ENCODE measurements at places on chromosomes 16 and 17.

DNA sequence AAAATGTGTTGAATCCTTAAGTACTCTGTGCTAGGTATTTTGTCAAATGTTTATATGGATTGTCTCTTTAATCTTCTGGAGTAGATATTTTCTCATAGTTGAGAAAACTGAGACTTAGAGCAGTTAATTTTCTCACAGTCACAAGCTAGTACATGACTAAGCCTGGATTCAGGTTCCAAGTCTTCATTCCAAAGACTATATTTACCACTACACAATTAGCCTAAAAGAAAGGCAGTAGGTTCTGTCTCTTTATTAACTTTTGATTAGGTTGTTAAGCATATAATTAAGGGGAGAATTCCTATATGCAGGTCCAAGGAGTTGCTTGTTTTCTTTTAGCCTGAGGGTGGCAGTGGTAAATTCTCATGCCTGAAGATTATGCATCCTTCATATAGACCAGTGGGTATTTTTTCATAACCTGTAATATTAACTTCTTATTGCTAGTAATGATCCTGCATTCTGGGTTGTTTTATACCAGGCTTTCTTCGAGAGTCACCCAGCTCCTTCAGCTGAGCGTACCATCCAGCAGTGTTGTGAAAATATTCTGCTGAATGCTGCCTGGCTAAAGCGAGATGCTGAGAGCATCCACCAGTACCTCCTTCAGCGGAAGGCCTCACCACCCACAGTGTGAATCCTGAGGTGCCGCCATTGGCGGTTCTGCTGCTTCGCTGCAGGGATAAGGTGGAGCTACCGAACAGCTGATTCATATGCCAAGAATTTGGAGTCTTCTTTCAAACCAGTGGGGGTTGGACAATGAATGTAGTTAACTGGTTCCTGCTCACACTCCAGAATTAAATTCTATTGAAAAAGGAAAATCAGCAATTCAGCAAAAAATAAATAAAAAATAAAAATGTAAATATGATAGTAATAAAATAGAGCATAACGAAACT, 28.2 kb upstream of the KPNB1 start:
- peak; percentile 65 for DNase-seq

- DNase-seq, result no peak
Observed at GRCh38 chr16:74950511-74950910, 34.4 kb downstream of the WDR59 start.

- no peak for DNase-seq
Observed at GRCh38 chr16:84526794-84527531, 22.5 kb upstream of the MEAK7 start.

GRCh38 chr17:63823659-63824331, 3.4 kb upstream of the PSMC5 start:
- no peak for DNase-seq

DNA sequence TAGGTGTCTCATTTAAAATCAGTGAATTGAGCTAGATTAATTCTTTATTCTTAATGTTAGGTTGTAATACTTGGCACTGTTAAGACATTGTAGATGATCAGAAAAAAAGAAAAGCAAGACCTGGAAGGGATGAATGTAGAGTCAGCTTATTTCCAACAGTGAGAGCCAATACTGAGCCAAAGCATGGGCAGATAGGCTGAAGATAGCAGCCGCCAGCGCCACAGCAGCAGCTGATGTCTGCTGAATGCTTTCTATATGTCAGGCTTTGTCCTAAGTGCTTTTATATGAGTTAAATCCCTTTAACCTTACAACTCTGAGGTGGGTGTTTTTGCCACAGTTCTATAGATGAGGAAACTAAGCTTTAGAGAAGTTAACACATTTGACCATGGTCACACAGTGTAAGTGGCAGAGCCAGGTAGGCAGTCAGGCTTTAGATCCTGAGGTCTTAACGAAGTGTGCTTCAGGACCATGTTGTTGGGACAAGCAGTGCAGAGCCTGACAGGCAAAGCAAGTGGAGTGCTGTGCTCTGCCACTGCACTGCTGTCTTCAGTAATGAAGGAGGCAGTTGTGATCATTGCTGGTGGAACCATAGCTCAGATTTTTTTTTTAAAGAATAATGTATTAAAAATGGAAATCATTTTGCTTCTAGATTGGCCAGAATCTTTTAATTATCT, 25.9 kb downstream of the TNRC6A start:
- DNase-seq, result no peak

DNA sequence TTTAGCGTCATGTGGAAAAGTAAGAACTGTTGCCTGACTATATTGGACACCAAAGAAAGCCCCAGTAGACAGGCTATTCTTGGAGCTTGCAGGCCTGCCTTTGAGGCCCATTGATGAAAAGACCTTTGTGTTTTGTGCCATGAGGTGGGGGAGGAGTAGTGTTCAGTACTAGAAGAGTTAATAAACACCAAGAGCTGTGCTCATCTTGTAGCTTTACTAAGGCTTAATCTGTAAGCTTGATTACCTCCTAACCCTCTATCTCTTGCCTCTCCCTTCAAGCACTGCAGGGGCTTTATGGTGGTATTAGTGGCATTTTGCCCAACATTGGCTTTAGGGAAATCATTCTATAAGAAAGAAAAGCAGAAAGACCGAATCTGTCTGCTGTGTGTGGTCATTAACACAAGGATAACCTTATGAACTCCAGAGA, 220.2 kb upstream of the TBX2 start:
- DNase-seq, result peak; percentile 9

GRCh38 chr16:56068314-56068713, 123.0 kb upstream of the GNAO1 start:
- DNase-seq, result no peak

DNA sequence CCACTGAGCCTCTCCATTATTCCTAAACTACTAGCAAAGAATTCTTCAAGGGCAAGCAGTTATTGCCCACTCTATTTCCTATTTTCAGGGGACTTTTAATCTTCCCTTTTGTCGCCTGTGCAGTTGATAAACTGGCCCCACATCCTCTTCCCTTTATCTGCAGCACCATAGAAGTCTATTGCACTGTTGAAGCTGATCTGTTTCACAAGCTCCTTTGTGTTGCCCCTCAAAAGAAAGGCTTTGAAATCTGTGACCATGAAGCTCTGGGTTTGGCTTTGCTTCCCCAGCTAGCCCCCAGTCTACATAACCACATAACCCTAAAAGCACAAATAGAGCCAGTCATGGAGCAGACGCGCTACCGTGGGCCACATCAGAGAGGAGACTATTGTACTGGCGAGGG, 37.1 kb downstream of the CDRT15 start:
- no peak for DNase-seq

GRCh38 chr17:60075981-60076380, 2.7 kb downstream of the HEATR6 start:
- DNase-seq, result no peak

GRCh38 chr16:81600275-81600674, 155.7 kb downstream of the CMIP start:
- DNase-seq, result no peak

GRCh38 chr16:88365244-88365865, 17.4 kb upstream of the ZNF469 start:
- no peak for DNase-seq

DNA sequence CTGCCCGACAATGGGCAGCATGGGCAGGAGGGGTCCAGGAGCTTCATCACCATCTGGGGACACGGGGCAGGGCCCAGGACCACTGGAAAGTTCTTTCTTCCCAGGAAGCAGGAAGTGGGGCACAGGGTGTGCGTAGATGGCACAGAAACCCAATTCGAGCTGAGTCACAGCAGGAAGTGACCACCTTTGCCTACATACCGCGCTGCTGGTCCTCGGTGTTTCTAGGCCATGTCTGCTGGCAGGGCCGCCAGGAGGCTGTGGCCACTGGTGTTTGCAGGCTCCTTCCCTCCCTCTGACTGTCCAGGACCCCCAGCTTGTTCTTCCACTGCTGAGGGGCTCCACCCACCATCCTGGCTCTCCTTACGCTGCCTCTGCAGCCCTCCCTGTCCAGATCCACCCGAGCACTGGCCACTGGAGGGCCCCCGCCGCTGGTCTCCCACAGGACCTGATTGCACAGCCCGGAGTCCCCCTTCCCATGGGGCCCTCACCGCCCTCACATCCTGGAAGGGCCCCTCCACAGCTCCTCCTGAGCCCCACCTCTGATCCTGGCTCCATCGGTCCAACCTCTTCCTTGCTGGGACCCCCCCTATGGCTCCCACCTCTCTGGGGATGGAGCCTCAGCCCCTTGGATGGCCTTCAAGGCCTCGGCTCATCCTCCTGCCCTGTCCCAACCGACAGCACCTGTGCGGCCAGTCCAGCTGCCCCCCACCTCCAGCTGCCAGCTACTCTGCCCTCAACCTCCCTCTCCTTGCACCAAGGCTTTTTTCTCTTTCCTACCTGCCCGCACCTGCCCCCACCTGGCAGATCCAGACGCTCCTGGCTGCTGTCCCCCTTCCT, 14.5 kb upstream of the RASD1 start:
- no peak for DNase-seq

- peak; percentile 86 for DNase-seq
Observed at GRCh38 chr17:48944515-48945260, at the start of gene SNF8. TSS of gene SNF8 (minus strand) at chr17:48944842. CDS start at chr17:48944734, 108 bp downstream.

- no peak for DNase-seq
Observed at GRCh38 chr17:5560361-5560988, 23.8 kb downstream of the NLRP1 start.

- no peak for DNase-seq
Observed at GRCh38 chr16:1790261-1790610, 3.3 kb downstream of the IGFALS start.

GRCh38 chr16:27531826-27532800, 17.6 kb downstream of the GTF3C1 start:
- DNase-seq, result no peak

DNA sequence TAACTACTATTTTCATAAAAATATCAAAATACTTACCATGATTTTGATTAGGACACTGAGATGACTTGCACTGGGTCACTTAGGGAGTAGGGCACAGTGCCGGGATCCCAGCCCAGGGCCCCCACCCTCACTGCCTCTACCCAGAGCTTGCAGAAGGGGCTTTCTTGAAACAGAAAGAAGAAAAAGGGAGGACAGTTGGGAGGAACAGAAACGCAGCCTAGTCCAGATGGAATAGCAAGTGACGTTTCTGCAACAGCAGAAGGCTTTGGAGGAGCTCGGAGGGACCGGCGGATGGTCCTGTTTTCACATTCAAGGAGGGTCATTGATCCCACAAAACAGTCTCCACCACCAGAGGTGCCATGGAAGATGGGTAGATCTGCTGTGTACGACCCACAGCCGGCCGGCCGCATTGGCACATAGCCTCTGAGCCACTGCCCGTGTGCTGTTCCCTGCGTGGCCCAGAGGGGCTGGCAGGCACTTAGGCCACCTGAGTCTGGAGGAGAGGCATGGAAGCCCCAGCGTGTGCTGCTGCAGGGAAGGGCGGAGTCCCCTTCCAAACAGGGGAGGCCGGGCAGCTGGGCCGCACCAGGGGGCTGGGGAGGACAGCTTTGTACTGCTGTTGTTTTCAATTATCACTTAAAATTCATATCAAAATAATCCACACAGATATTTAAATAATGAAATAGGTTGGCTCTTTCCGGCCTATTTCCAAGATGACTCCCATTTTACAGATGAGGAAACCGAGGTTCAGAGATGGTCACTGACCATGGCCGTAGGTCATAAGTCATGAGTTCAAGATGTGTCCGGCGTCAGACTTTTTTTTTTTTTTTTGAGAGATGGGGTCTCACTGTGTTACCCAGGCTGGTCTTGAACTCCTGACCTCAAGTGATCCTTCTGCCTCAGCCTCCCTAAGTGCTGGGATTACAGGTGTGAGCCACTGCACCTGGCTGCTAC, 22.9 kb upstream of the GSG1L start:
- DNase-seq, result no peak

DNA sequence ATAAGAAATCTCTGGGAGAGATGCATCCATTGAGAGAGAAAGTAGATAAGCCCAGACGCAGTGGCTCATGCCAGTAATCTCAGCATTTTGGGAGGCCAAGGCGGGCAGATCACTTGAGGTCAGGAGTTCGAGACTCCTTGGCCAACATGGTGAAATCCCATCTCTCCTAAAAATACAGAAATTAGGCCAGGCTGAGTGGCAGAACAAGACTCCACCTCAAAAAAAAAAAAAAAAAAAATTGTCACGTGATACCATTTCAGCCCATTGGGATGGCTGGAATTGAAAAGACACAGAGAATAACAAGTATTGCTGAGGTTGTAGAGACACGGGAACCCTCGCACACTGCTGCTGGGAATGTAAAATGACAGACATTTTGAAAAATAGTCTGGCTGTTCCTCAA, 2.9 kb upstream of the IL32 start:
- no peak for DNase-seq

DNA sequence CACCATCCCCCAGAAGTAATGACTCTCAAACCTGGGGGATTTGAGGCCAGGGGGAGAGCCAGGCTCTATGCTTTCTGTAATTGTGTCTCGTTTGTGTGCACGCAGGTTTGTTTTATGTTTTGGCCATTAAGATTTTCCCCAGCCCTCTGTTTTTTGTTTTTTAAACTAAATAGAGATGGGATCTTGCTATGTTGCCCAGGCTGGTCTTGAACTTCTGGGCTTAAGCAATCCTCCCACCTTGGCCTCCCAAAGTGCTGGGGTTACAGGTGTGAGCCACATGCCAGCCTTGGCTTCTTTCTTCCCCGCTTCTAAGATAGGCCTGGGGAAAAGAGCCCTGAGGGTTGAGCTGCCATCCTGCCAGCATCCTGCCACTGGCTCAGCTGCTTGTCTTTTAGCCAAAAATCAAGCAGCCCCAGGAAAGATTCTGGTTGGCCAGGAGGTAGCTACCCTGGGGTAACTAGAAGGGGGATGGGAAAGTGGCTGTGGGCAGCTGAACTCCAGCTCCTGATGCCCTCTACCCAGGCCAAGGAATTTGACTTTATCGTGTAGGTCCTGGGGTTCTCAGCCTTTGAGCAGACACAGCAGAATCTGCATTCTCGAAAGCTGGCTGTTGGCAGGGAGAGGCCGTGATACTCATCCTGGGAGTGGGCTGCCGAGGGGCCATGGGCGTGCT, 18.4 kb downstream of the KDM8 start:
- DNase-seq, result no peak

DNA sequence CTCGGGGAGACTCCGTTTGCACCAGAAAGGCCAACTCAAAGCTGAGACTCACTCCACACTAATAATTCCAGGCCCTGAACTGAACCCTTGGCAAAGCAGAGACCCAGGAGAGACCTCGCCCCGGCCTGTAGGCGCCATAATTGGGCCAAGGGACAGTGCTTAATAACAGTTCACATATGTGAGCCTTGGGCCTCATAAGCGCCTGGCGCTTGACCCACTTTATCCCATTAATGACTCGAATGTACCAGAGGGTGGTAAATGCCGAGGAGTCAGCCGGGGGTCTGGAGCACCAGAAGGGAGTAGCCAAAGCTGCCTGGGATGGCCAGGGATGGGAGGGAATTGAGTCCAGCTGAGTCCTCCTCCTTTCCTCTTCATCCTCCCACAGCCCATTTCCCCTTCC, 24.6 kb downstream of the SLC6A4 start:
- no peak for DNase-seq
